ENCODE measurements at places on chromosomes 12 and 14. TPM values are rescaled to one million over a fixed set of nuclear protein-coding genes. Genes with fewer than 3 reads are reported as not detected.

- DNase-seq, result no peak
Observed at GRCh38 chr14:70782361-70782760, 27.0 kb downstream of the MAP3K9 start.

Gene VRTN
- not detected for polyA plus RNA-seq

Gene GLIPR1L1
- 0.55 TPM for polyA plus RNA-seq

GRCh38 chr14:53295985-53296582 lies 143.0 kb upstream of the DDHD1 start:
- no peak for DNase-seq

DNA sequence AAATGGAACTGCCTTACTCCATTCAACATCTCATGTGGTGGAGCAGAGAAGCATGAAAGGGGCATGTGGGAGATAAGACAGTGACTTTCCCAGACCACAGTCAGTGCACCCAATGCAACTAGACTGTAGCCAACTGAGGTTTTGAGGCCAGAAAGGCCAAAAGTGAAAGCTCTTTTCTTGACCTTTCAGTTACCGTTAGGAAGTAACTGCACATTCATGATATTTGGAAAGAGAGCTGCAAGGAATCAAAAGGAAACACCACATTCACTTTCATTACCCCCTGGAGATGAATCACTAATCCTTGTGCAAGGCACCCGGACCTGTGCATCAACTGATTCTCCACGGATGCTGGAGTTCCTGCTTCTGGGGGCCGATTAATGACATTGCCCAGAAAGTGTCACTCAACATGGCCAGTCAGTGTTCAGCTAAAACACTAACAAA lies 72.9 kb upstream of the ELK3 start:
- DNase-seq, result no peak

- DNase-seq, result no peak
Observed at GRCh38 chr12:53093777-53094393, 3.6 kb upstream of the IGFBP6 start.

GRCh38 chr12:117144599-117144998 lies 45.4 kb upstream of the TESC start:
- DNase-seq, result no peak
